ENCODE measurements at places on chromosomes 12 and 14. TPM values are rescaled to one million over a fixed set of nuclear protein-coding genes. Genes with fewer than 3 reads are reported as not detected.

LRCOL1 gene
- not detected for total RNA-seq

TMED8 gene
- 28.4 TPM for total RNA-seq

DNA sequence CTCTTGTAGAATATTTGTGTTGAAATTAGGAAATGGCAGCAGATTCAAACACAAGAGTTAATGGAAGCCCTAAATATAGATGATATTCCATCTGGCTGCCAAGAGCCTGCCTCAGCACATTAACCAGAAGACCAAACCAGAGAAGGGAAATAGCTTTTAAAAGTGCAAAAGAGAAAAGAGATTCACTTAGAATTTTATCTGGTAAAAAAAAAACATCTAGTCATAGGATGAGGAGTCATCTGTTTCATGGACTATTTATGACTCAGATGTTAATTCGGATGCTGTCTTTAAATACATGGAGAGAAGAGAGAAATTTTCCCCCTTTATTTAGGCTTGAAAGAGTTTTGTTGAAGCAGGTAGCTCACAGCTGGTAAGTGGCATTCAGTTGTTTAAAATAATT, 201.6 kb upstream of the NUDT4 start:
- no peak for DNase-seq

DNA sequence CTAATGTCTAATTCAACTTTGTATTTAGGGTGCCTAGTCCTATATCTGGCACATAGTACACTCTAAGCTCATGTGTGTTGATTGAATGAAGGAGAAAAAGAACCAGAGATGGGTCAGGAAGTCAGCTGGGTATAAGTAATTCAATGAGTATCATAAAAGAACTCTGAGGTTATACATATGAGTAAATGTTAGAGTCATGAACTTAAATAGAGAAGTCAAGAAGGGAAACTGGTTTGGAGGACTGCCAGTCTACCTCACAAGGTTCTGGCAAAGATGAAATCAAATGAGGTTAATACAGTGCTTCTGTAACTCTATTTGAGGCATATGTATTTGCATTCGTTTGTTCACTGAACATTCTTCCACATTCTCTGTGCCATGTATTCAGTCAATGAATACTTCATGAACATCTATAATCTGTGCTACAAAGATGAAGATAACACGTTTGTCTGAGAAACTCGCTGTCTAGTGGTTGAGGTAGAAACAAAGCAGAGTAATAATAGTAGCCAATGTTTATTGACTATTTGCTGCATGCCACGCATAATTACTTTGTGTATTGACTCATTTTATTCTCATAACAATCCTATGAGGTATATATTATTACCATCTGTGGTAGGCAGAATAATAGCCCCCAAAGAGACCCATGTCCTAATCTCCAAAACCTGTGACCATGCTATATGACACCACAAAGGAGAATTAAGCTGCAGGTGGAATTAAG, 88.9 kb downstream of the PTGER2 start:
- DNase-seq = no peak

GRCh38 chr14:99122521-99123125, 149.4 kb downstream of the BCL11B start:
- DNase-seq = no peak

Data from activated T-helper 1 cell treated with anti-CD3 and anti-CD28 coated beads, Interleukin-12 subunit alpha, Interleukin-12 subunit beta, Interleukin-2, Interleukin-4 antibody, amounts not matched to agents 30 ng/mL and 10 ng/mL and 1 ng/mL, durations not matched to agents 14 hours and 24 hours and 36 hours (primary cell).